ENCODE measurements at places on chromosomes 1 and 21.
A peak's percentile ranks its signal among the peaks of the same experiment; 100 is the strongest.

- DNase-seq = peak; percentile 57
Measured at GRCh38 chr1:212561501-212561931, 47.0 kb upstream of the ATF3 start.

DNA sequence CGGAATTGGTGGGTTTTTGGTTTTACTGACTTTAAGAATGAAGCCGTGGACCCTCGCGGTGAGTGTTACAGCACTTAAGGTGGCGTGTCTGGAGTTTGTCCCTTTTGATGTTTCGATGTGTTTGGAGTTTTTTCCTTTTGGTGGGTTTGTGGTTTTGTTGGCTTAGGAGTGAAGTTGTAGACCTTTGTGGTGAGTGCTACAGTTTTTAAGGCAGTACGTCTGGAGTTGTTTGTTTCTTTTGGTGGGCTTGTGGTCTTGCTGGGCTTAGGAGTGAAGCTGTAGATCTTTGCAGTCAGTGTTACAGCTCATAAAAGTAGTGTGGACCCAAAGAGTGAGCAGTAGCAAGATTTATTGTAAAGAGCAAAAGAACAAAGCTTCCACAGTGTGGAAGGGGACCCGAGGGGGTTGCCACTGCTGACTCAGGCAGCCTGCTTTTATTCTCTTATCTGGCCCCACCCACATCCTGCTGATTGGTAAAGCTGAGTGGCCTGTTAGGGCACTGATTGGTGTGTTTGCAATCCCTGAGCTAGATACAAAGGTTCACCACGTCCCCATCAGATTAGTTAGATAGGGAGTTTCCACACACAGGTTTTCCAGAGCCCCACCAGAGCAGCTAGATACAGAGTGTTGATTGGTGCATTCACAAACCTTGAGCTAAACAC is 20.9 kb downstream of the HENMT1 start:
- DNase-seq = no peak

DNA sequence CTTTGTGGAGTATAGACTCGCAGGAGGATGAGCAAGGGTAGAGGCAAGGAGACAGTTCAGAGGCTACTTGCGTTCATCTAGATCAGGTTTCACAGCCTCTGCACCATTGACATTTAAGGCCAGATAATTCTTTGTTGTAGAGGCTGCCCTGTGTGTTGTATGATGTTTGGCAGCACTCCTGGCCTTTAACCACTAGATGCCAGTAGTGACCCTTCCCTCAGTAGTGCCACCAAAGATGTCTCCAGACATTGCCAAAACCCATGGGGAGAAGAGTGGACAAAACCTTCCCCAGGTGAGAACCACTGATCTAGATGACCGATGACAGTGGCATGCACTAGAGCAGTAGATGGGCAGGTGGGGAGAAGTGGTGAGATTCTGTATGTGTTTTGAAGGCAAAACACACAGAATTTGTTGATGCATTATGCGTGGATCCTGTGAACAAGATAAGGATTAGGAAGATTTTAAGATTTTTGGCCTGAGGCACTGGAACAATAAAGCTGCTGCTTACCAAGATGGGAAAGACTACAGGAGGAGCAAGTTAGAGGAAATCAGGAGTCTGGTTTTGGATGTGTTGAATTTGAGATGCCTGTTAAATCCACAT is 9.9 kb upstream of the COG2 start:
- DNase-seq = peak; percentile 7

DNA sequence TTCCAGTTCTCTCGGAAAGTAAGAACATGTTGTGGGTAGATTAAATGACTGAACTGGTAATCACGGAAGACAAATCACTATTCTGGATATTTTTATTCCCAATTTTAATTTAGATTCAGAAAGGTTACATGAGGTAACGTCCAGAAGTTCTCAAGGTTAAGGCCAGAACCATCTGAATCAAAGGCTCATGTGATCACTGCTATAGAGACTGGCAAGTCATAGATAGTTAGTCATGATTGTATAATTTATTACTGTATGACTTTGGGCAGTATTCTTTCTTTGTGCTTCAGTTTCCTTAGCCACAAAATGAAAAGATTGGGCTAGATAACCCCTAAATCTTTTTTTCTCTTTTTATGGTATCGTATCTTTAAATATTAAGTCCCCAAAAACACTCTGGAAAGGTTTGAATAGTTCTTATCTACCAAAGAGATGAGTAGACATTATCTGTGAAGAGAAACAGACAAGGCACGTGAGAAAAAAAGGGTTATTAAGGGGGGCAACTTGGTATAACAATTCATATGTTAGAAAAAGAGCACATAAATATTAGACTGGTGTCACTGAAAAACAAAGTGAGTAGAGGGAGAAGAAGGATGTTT is 241.0 kb downstream of the PTPRC start:
- DNase-seq = no peak

GRCh38 chr1:11229203-11229602 is 33.1 kb downstream of the MTOR start:
- no peak for DNase-seq

DNA sequence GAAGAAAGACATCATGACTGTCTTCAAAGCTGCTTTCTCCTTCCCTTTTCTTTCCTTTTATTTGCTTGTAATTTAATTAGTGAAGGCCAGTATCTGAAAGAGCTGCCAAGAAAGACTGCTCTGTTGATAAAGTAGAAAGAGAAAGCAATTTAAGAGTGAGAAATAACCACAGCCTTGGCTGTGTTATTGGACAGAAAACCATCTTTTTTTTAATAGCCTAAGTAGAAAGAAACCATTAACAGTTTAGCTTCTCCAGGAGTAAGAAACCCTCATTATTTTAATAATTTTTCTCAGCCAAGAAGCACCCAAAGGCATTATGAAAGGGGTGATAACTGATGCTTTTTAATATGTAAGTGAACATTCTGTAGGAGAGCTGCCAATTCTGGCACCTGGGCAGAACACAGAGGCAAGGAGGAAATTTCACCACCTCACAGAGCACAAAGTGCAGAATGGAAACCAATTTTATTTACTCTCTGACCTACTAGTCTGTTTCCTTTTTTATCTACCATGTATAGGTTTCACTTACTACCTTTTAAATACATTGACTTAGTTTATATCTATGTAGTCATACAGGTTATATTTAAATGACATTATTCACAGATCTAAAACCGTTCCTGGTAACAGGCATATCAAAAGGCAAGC is 703.2 kb downstream of the MRPL39 start:
- no peak for DNase-seq

DNA sequence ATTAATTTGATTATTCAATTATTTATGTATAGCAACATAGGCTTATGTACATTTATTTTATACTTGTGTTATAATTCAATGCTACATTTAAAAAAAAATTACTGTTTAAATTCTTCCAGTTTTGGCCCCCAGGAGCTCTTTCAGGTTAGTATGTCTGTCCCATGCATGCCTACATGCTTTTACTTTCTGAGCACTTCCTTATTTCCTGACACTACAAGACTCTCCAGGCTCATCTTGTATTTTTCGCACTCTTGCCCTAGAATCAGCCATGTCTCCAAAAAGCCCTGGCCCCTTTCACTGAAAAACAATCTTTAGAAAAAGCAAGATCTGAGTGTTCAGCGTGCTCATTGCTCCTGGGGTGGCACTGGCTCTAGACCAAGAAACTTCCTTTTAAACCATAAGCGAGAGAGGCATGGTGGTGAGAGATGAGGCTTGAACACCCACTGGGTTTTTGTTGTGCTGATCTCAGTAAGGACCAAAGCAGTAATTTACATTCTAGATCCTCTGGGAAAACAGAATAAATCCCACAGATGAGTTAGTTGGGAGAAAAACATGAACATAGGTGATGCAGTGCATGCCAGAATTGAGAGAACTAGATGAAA is 95.0 kb downstream of the SLC30A10 start:
- DNase-seq = no peak

DNA sequence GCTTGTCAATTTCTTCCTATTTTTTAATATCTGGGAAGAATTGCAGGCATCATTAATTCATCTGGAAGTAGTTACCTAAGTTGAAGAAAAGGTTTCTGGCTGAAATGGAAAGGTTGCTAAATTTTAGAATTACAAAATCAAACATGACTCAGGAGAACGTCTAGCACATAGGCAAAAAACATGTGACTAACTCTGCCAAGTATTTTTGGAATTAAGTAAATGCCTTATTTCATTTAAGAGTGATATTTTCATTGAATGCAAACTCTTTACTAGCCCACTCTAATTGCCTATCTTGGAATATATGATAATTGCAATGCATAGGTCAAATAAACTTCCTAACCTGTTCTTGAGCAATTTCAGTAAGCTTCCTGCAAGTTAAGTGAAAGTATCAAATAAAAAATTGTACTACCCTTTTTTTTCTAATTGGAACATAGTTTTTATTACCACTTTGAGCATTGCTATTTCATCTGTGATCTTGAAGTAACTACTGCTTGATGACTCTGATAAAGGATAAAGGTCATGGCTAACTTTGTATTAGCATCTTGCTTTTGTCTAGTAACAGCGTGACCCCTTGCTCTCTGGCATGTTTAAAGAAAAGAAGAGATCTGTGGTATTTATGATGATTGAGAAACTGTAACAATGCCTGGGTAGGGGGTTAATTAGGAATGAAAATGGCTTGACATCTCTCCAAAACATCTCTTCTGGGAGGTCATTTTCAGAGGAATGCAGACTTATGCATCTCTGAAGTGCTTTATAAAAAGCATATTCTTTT is 208.3 kb upstream of the NCAM2 start:
- DNase-seq = no peak

DNA sequence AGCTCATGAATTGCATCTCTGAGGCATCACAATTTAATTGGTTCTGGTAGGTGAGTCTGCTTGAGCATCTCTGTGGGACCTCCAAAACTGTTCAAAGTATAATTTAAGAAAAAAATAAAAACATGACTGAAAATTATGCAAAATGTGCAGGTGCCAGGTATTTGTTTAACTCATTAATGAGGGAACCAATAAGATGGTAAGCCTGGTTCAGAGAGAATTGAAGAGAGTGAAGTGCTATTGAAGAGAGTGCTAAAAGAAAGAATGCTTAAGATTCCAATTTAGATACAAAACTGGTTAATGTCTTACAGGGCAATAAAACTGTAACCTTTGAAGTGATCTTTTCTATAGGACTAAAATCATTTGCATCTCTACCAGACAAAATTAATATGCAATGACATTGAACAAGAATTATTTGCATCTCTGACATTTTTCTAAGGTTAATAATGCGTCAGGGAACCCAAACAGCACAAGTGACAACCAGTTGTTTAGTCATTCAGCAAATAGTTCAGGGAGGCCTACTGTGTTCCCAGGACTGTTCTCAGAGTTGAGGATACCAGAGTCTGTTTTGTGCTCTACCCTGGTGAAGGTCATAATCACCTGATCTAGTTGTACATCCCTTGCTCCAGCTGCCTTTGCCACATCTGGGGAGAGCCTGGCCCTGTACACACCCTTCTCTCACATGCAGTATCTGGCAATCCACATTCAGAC is 183.5 kb downstream of the PATJ start:
- DNase-seq = no peak

DNA sequence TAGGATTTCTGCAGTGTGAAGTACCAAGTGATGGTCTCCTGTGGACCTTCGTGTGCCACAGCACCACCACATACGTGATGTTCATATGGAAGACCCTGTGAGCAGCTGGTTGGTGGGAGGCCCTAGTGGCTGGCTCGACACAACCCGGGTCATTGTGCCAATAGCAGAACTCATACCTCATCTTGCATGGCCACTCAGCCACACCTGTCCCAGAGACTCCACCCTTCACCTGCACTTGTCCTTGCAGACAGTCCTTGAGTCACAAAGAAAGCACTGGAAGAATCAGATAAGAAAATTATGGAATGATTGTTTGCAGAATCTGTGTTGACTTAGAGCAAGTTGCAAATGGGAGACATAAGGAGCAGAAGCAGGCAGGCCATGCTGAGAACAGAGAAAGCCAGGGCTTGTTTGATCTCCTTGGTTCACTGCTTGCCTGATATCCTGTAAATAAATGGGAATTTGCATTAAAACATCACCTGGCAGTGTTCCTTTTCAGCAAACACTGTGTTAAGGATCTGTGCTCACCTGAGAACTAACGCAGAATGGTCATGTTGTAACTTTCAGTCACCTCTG is 307.7 kb downstream of the SIPA1L2 start:
- DNase-seq = no peak

DNA sequence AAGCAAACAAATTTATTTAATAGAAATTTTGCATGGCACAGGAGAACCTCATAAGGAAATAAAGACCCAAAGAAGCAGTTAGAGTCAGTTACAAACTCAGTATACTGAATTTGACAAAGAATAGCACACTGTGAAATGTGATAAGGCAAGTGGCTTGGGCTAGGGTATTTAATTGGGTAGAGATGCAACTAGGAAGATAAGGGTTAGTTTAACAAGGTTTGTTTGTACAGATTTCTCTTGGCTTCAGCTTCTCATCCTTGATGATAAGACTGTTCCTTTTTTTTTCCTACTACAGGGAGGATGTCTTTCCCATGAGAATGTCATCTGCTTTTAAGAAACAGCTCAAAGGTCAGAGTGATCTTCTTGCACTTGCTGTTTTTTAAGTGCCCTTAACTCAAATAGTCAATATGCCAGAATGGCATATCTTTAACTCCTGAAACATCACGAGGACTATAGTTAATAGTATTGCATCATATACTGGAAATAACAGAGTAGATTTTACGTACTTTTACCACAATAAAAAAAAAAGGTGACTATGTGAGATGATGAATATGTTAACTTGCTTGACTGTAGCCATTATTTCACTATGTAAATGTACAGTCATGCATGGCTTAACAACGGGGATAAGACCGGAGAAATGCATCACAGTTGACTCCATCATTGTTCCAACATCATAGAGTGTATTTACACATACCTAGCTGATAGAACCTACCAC is 9.2 kb upstream of the TRAF3IP3 start:
- DNase-seq = no peak

DNA sequence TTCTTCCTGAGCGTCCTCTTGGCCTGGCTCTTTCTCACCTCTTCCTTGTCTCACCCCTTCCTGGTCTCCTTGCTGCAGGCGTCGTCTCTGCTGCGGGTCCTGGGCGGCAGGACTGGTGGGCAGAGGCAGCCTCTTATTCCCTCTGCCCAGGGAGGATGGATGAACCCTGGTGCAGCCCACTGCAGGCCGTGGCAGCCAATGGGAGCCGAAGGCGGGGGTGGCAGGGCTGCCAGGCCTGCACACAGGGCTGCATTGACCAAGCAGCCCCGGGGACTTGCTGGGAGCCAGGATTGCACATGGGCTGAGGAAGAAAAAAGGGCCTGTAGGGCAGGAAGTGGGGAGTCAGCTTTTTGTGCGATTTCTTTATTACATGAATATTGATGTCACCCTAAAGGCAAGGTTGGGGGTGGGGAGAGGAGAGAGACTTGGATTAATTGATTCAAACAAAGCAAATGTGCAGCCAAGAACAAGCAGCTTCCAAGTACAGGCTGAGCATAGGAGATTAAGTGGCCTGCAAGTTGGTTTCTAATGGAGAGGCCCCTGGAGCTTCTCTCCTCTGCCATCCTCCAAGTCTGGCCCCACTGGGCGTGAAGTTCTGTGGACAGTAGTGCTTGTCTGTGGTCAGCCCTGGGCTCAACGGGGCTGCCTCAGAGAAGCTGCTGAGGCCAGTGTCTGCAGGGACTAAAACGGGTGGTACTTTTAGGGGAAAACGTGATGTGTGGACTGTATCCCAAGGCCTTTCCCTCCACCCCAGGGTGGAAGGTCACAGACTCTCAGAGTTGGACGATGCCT is at the start of gene S100B:
Gene S100B (minus strand): TSS at position 108 of the 792 bp plus-strand sequence. CDS start 2,667 bp downstream, outside the sequence.
- DNase-seq = no peak

Measured in GM03348 (cell line).